NCI-H446 (cell line): ENCODE measurements at places on chromosomes 6 and 20.

DNA sequence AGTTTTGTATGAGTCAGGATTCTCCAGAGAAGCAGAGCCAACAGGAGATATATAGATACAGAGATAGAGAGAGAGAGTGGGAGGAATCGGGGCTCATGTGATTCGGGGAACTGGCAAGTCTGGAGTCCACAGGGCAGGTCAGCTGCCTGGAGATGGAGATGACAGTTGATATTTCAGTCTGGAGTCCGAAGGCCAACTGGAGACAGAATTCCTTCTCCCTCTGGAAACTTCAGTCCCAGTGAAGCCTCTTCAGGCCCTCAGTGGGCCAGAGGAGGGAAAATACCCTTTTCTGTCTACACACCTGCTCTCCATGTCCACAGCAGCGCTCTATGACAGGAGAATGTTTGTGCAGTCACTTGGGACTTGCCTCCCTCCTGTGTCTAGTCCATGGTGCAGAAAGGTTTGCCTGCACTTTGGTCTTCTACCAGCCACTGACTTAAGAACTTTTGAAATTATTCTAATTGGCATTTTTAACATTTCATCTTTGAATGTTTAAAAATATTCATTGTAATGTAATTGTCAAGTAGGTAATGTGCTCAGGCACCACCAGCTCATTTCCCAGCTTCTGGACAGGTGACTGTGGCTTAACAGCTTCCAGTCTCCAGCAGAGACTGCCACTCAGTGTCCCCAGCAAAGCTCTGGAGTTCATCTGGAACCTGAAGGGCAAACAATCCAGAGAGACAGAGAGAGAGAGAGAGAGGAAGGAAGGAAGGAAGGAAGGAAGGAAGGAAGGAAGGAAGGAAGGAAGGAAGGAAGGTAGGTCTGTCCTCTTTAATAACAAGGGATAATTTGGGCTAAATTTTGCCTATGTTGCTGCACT lies 43.8 kb upstream of the AFDN start:
- DNase-seq = no peak

- no peak for DNase-seq
Observed at GRCh38 chr6:6865611-6866010, 242.2 kb upstream of the RREB1 start.

GRCh38 chr6:157025437-157025836 lies 248.3 kb downstream of the ARID1B start:
- no peak for DNase-seq

GRCh38 chr6:154457881-154458284 lies 52.6 kb downstream of the CNKSR3 start:
- DNase-seq = no peak

DNA sequence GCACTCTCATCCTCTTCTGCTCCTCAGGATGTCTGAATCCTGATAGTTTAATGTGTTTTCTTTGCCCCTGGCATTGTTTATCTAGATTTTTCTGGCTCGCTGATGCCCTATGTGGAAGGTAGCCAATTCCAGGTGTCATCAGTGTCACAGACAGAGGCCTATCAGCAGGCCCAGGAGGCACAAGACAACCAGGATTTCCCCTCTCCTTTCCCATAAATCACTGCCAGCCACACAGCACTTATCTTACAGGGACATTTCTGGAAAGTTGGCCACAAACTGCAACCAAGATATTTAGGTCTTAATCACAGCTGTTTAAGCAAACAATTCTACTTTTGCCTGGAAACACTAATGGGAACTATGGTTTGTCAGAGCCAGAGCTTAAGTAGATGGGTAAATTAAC lies 28.1 kb downstream of the ADGRF5 start:
- DNase-seq = no peak
